ENCODE measurements at places on chromosomes 3 and 15. TPM values are rescaled to one million over a fixed set of nuclear protein-coding genes. Genes with fewer than 3 reads are reported as not detected.

The SLC24A5 gene
- total RNA-seq: not detected

The GOLGA8R gene
- 6.2 TPM for total RNA-seq

The ATOSA gene
- total RNA-seq: 37.2 TPM

The SLC6A11 gene
- 0.52 TPM for total RNA-seq

The CORO2B gene
- total RNA-seq: 4.0 TPM

The GOLGA6B gene
- total RNA-seq: not detected
